ENCODE measurements at places on chromosomes 1 and 21.

GRCh38 chr1:207850621-207851407 lies 60.1 kb downstream of the CD34 start:
- DNase-seq = no peak

GRCh38 chr1:218536296-218536986 lies 191.3 kb downstream of the TGFB2 start:
- no peak for DNase-seq

- DNase-seq = no peak
These were observed 17.1 kb downstream of the ABCG1 start for GRCh38 chr21:42236014-42236413.

DNA sequence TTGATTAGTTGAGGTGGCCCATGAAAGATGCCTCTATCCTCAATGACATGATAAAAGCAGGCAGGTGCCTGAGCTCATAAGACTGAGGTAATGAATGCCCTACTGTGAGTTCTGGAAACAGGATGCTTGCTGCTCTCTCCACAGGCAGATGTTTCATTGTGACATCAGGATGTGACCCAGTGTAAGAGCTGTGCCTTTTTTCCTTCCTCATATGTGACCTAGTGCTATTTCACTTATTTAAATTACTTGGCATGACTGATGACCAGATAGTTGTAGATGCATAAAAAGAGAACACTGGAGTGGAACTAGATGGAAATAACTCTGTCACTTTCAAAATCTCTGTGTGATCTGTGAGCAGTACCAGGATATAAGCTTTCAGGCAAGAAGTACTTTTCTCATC lies 31.9 kb downstream of the KIF14 start:
- DNase-seq = no peak

DNA sequence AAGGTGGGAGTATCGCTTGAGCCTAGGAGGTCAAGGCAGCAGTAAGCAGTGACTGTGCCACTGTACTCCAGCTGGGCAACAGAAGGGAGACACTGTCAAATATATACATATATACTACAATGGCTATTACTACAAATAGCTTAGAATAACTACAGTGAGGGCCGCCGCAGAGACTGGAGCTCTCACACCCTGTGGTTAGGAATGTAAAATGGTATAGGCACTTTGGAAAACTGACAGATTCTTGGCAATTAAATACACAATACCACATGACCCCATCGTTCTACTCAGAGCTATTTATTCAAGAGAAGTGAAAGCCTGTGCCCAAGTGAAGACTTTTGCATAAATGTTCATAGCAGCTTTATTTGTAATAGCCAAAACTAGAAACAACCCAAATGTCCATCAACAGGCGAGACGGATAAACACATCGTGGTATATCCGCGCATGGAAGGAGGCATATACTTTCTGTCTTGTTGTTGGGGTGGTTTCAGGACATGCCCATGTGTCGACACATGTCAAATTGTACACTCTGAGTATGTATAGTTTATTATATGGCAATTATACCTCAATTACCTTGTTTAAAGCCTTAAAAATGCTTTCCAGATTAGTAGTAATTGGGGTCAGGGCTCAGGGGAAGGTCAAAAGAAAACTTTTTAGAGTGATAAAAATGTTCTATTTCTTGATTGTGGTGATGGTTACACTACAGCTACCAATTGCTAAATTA lies 123.4 kb downstream of the RIPK4 start:
- DNase-seq = no peak

Data from naive thymus-derived CD8-positive, alpha-beta T cell (primary cell).